ENCODE measurements at places on chromosomes 6 and 20.

DNA sequence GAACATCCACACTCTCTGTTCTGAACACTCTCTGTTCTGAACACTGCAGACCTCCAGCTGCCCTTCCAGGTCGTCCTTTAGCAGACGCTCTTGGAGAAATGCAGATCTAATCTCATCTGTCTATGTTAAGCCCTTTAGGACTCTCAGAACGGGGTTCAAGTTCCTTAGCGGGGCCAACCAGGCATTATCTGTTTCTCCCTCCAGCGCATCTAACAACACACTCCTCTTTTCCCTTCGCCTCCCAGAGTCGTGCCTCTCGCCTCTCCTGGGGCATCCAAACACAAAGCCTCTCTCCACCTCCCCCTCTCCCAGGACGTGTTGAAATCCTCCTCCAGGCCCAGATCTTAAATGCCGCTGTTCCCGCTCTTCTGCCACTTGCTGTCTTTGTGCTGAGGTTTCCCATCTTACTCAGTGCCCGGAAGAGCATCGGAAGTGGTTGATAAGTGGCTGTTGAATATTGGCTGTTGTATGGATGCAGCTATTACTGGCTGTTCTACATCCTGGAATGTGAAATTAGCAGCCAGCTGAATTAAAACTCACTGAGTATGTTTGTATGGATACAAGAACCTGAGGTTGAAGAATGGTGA, 108.4 kb upstream of the GGTLC1 start:
- no peak for DNase-seq

GRCh38 chr6:152099446-152100182, 292.1 kb downstream of the ESR1 start:
- DNase-seq, result no peak

GRCh38 chr6:7591770-7592169, 1.8 kb downstream of the SNRNP48 start:
- no peak for DNase-seq

- peak; percentile 12 for DNase-seq
These were observed 792 bp upstream of the MICA start for GRCh38 chr6:31402324-31403282.

DNA sequence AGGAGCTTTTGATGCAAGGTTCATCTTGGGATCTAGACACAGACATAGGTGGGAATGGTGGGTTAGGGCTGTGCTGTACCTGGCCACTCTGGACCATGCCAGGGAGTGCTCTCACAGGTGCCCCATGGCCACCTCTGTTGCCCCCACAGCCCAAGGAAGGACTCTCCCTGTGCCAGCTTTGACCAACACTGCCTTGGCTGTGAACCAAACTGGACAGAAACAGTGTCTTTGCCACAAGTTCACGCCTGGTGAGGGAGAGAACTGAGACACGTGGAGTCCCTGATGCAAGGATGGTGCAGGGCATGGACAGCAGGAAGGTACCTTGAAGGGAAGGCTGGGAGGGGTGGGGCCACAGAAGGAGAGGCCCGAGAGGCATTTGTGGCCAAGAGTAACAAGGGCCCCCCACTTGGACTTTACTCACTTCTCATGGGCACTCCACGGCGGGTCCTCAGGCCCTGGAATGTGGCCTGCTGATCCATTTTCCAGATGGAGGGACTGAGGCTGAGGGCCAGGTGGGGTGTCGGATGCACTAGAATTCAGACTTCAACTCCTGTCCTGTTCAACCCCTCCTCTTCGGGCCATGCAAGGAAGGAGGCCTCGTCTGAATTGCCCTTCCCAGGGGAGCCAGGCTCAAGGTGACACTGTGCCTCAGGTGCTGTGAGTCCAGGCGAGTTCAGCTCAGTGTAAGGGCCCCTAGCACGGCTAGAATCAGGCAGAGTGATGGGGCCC, 103.3 kb downstream of the YTHDF1 start:
- DNase-seq, result no peak

GRCh38 chr20:25320035-25320800, 70.4 kb downstream of the ABHD12 start:
- DNase-seq, result no peak

DNA sequence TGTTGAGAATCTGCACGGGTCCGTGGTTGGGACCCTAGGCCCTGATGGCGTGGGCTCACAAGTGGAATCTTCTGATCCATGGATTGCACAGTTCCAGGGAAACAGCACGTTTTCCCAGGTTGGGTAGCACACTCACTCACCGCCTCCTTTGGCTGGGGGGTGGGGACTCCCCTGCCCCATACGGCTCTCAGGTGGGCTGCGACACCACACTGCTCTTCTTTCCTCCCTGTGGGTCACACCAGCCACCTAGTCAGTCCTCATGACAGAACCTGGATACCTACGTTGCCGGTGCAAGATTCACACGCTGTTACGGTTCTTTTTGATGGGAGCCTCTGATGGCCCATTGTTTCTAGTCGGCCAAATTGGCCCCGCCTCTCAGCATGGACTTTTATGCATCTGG, 312.0 kb downstream of the MMUT start:
- no peak for DNase-seq

DNA sequence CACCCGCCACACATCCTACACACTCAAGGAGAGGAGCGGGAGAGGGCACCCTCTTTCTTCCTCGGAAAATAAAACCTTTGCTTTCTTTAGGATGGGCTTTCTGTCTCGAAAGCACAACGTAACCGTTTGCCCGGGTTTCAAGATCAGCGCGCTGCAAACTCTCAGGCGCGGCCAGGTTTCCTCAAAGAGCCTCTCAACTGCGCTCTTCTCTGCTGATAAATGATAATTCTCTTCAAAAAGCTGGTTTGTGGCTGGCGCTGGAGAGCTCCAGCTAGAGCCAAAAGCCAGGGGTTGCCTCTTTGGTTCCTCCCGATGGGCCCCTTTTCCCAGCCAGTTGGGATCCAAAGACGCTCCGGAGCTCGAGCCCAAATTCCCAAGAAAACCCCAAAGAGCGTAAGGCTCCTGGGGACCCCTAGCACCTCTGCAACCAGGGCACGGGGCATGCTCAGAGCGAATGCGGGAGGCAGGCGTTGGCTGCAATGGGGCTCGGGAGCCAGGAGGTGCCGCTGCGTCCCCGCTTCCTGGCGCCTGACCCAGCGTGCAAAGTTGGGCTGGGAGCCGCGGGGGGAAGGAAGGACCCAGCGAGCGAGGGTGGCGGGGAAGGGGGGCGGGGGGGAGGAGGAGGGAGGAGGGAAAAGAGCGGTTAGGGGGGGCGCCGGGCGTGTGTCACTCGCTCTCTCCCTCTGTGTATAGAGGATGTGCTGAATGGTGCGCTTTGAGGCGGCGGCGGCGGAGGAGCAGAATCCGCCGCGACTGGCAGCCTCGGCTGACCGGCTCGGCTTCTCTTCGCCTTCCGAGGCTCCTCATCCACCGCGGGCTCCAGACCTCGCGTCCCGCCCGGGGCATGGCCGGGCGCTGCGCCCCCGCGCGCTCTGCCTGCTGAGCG, at the start of gene PLCB1:
Gene PLCB1, plus strand, starts transcription at position 669 of the 886 bp plus-strand sequence. CDS start 386 bp downstream, outside the sequence.
- peak; percentile 81 for DNase-seq

DNA sequence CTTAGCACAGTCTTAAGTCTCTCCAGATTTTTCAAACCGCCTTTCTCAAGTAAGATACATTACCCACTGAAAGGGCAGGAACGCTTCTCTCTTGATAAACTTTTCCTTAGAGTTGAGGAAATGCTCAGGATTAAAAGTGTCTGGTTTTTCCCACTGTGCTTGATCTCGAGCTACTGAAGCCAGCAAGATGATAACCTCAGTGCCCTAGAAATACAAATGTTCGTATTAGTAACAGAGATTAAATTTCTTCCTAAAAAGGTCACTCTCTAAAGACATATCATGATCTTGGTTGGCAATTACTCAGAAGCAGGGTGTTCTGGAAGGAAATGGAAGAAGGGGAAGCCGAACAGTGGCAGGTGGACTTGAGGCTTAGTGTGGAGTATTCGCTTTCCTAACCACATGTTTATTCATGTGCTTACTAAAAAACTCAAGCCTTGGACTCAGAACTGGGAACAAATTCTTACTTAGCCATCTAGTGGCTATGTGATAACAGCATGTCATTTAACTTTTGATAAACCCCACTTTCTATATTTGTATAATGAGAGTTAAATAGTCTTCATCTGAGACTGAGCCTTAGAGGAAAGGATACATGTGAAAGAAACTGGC, 20.1 kb downstream of the C6orf141 start:
- DNase-seq, result no peak

GRCh38 chr6:74577619-74578018, 628.2 kb downstream of the COL12A1 start:
- no peak for DNase-seq

DNA sequence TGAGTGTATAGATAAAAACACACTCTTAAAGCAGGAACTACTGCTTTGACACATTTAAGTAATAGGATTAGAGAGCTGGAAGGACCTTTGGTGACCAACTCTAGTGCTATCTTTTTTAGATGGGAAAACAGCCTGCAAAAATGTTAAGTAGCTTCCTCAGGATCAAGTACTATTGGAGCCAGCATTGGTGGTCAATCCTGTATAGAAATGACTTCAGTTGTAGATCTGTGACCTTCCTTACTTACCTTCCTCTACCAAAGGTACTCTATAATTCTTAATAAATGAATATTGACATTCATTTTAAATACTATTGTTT, 18.7 kb downstream of the KCNQ5 start:
- DNase-seq, result no peak

DNA sequence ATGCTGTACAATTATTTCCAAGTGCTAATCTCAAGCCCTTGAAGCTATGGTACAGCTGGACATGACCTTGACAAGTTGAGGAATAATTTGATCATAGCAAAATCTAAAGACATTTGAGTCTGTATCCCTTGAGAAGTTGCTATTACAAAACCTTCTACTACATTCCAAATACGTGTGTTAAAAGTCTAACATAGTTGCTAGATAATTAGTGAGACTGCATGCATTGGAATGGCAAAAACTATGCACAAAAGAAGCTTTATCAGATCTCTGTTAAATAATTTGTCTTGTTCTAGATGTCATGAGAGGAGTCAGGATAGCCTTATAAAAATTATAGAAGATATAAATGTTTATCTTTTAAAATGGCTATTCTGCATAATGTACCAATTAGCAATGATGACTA, 127.8 kb downstream of the GJA1 start:
- DNase-seq, result no peak

DNA sequence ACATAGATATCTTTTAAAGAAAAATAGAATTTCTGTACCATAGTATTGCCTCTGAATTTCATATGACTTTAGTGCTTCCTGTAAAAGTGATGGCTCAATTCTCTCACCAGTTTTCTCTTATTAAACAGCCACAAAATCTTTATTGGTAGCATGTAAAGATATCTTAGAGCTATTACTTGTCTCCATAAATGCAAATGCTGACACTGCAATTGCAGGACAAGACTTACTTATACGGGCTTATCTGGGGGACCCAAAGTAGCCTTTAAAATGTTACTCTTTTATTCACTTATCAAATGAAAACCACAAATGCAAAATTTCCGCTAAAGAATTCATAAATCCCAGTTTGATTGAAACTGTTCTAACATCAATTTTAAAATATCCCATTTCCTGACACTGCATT, 287.1 kb upstream of the SPTLC3 start:
- DNase-seq, result no peak

DNA sequence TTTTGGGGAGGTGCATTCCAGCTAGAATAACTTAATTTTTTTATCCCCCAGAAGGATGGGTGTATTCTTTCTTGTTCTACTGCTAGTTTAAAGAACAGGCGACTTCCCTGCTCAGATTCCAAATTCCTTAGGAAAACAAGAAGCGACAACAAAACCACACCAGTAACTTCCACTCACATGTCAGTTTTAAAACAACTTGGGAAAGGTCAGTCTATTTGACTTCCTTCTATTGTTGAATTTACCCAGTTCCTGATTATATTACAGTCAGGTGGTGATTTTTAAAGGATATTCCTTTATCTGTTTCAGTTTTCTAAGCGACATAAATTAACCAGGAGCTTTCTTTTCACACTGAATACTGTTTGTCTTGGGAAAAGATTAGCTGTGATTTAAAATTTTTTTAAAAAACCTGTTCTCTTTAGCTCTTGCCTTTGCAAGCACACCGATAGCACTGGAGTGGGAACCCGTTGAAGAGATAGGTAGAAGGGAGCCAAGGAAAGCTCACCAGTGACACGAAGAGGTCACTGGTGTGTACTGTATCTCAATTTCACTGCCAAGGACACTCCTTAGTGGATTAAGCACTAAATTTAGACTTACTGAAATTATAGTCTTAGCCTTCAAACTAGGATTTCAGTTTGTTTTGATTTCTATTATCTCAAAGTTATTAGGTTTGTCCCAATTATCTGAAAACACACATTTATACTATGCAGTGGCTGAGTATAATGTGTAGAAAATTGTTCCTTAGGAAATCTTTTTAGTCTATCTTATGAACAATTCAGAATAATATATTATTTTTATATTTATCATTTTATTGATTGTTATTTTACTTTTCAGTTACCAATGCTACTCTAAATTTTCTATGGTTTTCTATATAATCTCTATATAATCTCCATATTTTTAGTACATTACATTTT, 22.3 kb downstream of the MARCKS start:
- DNase-seq, result no peak

- no peak for DNase-seq
These were observed 852.3 kb upstream of the HS3ST5 start for GRCh38 chr6:115194981-115195638.

DNA sequence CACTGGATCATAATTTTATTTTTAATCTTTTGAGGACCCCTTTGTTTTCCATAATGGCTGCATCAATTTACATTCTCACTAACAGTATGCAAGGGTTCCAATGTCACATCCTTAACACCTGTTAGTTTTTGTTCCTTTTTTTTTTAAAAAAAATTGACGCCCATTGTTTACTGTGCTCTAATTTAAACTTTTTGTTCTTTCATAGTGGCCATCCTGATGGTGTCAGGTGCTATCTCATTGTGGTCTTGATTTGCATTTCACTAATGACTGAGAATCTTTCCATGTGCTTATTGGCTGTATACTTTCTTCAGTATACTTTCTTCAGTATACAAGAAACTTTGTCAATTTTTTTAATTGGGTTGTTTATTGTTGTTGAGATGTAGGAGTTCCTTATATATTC, 347.0 kb downstream of the RNGTT start:
- no peak for DNase-seq

All from T-cell (primary cell).